ENCODE measurements at places on chromosomes 12 and 14. TPM values are rescaled to one million over a fixed set of nuclear protein-coding genes. Genes with fewer than 3 reads are reported as not detected.

DNA sequence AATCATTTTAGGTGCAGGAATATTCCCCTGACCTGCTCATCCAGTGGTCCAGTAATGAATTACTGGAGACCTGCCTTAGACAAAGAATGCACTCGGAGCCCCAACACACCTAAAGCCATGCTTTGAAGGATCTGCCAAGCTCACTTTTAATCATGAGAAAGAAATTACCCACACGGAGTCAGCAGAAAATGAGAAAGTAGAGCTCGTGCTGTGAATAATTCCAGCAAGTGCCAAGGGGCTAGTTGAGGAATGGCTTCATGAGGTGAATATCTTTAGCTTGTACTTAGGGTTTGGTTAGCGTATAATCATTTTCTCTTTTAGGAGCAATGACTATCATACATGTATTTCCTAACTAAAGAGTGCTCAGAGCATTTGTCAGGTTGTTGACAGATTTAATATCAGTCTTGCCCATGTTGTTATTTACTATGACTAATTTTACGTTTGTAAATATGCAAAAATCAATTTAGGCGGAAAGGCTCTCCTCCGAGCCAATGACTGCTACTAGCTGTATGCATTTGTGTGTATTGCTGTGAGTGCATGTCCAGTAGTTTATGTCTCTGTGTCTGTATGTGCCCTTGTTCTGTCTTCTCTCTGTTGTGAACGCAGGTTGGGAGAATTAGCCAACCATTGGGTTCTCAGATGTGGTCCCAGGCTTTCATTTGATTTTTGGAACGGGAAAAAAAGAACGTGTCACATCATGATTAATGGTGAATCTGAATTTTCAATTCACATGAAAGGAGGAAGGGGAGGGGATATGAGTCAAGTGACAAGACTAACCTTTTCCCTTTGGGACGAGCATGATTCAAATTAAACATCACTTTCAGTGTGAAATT is 98.4 kb downstream of the RMST start:
- no peak for DNase-seq

GRCh38 chr12:50765095-50765911 is 1.4 kb downstream of the ATF1 start:
- peak; percentile 18 for DNase-seq

- DNase-seq = no peak
These were observed 252.1 kb upstream of the NAV3 start for GRCh38 chr12:77578466-77579220.

- DNase-seq = no peak
These were observed 16.5 kb upstream of the SEL1L start for GRCh38 chr14:81550001-81550637.

- no peak for DNase-seq
These were observed 86.1 kb downstream of the CACNA1C start for GRCh38 chr12:2138871-2139308.

- no peak for DNase-seq
These were observed 575.3 kb downstream of the TMTC2 start for GRCh38 chr12:83261998-83262397.

DNA sequence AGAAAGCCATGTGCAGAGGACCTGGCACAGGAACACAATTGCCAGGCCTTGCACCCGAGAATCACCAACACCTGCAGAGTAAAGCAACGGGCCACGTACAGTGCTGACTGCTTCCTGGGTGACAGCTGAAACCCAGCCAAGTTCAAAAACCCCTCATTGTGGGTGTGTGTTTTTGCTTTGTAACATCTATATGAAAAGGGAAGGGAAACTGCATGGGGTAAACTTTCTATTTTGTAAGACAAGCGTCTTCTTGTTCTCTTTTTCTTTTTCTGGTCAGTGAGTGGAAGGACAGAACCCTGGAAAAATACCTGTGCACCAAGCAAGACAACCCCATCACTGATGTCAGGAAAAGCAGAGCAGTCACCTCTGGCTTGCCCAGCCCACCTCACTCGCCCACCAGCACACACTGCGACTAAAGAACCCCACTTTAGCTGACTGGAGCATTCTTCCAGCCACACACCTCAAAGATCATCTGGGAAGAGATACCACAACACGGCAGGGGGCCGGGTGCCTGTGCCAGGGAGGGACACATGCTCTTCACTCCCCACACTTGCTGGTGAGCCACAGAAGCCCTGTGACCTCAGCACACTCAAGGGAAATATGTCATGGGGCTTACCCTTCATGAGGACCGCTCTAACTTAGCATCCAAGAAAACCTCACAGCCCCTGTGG is 172.3 kb downstream of the NDUFA12 start:
- DNase-seq = no peak

- no peak for DNase-seq
These were observed 101.4 kb downstream of the TTC7B start for GRCh38 chr14:90714811-90715210.

- DNase-seq = no peak
These were observed 224.2 kb upstream of the EEA1 start for GRCh38 chr12:93153321-93153720.

DNA sequence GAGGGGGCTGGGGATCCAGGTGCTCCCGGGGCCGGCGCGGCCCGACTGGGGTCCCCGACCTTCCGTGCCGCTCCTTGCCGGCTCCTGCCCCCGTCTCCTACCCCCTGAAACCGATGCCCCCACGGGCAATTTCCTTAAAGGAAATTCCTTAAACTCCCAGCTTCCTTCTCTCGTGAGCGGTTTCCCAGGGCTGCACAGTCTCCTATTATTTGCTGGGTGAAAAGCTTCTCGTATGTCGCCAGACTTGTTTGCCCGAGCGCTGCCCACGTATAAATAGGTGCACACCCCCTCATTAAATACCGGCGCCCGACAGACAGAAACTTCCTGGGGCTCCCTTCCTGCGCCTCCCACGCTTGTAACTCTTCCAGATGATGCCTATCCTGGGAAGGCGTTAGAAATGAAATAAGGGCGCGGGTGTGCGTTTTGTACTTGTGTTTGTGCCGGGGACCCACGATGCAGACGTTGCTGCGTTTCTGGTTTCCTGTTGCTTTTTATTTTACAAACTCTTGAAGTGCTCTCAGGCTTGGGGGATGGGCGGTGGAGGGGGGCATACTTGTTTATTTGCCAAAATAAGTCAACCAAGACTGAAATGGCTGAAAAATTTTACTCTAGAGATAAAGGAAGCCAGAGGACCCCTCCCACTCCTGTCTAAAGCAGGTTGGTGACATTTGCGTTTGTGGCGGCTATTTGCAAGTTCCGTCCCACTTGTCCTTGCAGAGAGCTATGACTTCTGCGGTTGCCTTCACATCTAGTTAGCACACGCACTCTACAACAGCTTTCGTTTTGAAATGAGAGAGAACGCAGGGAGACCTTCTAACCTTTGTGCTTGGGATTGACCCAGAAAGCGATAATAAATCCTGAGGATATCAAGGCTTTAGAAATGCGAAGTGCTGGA is 1.0 kb downstream of the HIP1R start:
- peak; percentile 59 for DNase-seq

DNA sequence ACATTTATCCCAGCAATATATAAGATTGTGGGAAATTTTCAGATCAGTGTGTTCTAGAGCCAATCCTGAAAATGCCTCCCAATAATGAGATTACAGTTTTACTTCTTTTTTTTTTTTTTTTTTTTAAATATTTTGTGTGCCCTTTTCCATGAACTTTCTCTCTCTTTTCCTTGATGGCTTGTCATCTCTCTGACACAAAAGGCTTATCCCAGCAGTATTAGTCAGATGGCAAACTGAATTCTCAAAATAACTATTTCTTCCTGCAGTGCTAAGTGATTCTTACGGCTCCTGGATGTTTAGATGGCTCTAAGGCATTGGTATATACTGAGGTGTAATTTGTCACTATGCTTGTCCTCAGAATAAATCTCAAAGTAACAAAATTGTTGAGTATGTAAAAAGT is 86.7 kb downstream of the LRP6 start:
- DNase-seq = no peak

DNA sequence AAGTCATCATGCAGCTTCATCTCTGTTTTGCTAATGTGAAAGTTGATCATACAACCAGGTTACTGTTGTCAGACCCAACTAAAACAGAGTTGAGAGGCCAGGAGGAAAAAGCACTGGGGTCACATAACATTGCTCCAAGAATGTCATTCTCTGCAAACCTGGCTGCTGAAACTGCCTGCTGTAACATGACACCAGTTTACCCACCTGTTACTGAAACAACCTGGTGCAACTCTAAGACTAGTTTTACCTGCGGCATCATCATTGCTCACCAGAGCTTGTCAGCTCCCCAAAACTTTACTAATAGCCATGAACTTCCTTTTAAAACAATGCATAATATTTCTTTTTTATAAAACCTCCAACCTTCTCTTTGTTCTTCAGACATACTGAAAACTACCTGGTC is 30.7 kb upstream of the DEGS2 start:
- DNase-seq = no peak

DNA sequence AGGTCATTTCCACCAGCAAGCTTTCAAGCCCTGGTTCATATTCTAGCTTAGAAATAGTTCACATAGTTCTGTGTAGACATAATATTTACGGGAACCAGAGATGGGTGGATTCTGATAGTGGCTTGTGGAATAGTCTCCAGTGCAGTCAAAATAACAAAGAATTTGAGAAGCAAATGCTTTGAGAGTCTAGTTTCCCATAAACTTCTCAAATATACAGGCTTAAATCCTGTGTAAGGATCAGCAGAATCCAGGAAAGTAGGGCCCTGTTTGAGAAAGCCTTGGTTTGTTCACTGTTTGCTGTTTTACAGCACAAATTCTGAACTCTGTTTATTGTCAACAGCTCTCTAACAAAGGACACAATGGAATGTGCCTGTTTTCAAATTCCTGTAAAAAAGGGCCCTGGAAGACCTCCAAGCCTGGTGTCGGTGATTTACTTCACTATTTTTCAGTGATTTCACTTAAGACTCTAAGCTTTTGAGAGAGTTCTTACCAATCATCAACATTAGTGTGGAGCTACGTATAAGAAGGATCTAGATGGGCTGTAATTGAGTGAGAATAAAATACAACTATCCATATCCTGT is 11.4 kb upstream of the FOS start:
- no peak for DNase-seq

GRCh38 chr12:95701722-95702418 is 88.7 kb downstream of the NTN4 start:
- no peak for DNase-seq

DNA sequence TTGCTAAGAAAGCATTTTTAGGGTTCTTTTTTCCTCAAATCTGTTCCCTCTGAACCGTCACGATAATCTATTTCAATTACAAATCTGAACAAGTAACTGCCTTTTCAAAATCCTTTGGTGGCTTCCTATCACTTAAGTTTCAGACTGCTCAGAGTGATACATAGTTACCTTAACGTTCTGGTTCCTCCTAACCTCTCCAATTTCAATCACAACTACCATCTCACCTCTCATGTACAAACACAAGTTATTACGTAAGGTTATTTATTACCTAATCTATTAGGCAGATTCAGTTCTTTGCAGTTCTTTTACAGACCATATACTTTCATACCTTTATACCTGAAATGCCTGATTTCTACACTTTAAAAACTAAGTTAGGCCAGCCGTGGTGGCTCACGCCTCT is 12.1 kb downstream of the RNF212B start:
- DNase-seq = no peak

DNA sequence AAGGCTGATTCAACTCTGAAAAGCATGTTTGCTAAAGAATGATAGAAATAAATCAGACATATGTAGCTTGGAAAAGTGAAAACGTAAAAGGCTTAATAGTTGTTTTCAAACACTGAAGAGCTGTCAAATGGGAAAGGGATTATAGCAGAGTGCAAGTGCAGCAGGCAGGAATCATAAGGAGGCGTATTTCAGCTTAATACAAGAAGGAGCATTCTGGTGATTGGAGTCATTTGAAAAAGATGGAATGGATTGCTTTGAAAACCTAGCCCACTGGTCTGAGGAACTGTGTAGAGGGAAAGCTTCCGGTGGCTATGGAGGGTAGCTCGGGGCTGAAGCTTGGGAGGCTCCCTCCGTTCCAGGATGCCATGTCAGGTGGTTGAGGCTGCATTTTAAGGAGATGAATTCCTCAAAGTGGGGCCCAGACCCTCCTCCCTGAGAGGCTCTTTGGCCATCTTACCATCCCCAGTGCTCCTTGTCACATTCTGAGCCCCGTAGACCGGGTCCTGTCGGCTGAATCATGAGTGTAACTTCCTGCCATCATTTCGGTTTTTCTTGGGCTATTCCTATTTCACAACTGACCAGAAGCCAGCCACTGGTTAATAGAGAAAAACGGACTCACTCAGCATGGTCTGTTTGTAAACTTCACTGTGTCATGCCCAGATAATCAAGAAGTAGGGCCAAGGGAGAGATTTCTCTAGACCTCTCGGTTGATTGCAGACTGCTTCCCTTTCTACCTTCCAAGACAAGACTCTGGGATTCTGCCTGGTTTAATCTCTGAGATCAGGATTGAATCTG is 6.5 kb downstream of the WNT5B start:
- no peak for DNase-seq

- DNase-seq = no peak
These were observed 76.1 kb downstream of the GALNT4 start for GRCh38 chr12:89448526-89448925.

- DNase-seq = no peak
These were observed 163.0 kb upstream of the FOXG1 start for GRCh38 chr14:28603606-28604005.

GRCh38 chr14:35242599-35243311 is 49.4 kb upstream of the PSMA6 start:
- DNase-seq = no peak

DNA sequence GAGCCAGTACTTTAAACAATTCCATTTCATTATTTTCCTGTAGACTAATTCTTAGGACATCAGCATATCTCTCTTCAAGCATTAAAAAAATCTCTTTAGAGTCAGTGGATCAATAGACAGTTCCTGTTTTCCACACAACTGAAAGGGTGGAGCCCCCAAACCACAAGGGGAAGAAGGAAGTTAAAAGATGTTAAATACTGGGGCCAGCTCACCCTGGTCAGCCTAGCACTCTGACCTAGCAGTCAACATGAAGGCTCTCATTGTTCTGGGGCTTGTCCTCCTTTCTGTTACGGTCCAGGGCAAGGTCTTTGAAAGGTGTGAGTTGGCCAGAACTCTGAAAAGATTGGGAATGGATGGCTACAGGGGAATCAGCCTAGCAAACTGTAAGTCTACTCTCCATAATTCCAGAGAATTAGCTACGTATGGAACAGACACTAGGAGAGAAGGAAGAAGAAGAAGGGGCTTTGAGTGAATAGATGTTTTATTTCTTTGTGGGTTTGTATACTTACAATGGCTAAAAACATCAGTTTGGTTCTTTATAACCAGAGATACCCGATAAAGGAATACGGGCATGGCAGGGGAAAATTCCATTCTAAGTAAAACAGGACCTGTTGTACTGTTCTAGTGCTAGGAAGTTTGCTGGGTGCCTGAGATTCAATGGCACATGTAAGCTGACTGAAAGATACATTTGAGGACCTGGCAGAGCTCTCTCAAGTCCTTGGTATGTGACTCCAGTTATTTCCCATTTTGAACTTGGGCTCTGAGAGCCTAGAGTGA is at the start of gene LYZ:
TSS of gene LYZ (plus strand) at position 220 of the 777 bp plus-strand sequence. CDS start at position 248, 28 bp downstream.
- DNase-seq = no peak

OR11H12 gene
- total RNA-seq = not detected

TTC7B gene
- 7.7 TPM for total RNA-seq

KCNC2 gene
- total RNA-seq = not detected

DTX1 gene
- total RNA-seq = 0.16 TPM

PPP2R5E gene
- 47.6 TPM for total RNA-seq

RPL36AL gene
- 278 TPM for total RNA-seq

CMKLR1 gene
- total RNA-seq = not detected

VSX2 gene
- total RNA-seq = not detected

DDX23 gene
- 124 TPM for total RNA-seq

PRKD1 gene
- not detected for total RNA-seq
